ENCODE measurements at places on chromosomes 3 and 15. TPM values are rescaled to one million over a fixed set of nuclear protein-coding genes. Genes with fewer than 3 reads are reported as not detected.

DNA sequence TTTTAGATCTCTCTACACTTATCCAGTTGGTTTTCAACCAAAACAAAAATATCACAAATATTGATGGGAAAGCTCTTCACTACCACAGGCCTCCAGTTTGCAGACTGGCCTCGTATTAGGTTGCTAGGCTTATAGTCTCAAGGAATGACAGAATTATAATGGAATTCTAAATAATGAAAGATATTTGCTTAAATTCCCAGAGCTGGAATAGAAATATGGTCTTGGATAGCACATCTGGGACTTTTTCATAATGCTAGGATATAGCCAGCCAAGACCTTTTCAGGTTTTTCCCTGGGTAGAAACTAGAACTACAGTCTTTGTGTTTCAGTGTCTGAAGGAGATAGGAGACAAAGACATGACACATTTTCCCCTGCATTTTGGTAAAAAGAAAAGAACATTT is 121.9 kb upstream of the STAC start:
- no peaks in the 10 kb centered on the region for H3K36me3 ChIP-seq
- no peak for DNase-seq

DNA sequence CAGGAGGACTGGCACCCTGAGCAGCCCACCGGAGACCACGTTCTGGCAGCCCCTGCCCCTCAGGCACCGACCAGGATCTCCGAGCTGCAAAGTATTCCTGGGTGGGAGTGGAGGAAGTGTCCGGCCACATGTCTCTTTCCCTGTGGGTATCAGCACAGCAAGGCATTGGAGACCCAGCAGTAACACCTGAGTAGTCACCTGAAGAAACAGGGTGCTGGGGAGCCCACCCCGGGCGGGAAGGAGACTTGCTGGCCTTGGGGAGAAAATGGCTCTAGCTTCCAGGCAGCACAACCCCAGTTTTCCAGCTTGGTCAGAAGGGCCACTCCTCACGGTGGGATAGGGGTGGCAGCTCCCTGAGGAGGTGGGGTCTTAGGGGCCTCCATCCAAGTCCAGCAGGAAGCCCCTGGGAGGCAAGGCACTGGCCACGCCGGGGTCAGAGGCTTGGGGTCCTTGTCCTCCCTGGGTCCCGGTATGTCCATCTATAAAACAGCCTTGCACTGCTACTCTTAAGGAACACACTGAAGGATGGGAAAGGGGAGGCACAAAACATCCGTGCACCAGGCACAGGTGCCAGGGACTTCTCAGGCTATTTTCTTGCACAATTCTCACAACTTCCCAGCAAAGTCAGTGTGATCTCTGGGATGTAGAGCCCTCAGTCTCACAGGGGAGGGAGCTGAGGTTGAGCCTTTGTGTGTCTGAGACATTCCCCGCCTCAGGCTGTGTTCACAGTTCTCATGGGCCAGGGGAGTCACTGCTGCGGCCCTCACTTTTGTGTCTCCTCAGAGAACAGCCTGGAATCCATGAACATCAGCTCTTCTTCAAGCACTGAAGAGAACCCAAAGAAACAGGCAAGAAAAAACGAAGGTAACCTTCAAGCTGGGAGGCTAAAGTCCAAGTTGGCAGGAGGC is 11.9 kb downstream of the CFAP100 start:
- no peaks in the 10 kb centered on the region for H3K4me1 ChIP-seq
- H3K4me3 ChIP-seq = no peak overlapping the region
- no peaks in the 10 kb centered on the region for H3K36me3 ChIP-seq
- H3K27me3 ChIP-seq = no peaks in the 10 kb centered on the region

Gene CLEC3B
- 8.9 TPM for total RNA-seq

Gene MOBP
- total RNA-seq = not detected

DNA sequence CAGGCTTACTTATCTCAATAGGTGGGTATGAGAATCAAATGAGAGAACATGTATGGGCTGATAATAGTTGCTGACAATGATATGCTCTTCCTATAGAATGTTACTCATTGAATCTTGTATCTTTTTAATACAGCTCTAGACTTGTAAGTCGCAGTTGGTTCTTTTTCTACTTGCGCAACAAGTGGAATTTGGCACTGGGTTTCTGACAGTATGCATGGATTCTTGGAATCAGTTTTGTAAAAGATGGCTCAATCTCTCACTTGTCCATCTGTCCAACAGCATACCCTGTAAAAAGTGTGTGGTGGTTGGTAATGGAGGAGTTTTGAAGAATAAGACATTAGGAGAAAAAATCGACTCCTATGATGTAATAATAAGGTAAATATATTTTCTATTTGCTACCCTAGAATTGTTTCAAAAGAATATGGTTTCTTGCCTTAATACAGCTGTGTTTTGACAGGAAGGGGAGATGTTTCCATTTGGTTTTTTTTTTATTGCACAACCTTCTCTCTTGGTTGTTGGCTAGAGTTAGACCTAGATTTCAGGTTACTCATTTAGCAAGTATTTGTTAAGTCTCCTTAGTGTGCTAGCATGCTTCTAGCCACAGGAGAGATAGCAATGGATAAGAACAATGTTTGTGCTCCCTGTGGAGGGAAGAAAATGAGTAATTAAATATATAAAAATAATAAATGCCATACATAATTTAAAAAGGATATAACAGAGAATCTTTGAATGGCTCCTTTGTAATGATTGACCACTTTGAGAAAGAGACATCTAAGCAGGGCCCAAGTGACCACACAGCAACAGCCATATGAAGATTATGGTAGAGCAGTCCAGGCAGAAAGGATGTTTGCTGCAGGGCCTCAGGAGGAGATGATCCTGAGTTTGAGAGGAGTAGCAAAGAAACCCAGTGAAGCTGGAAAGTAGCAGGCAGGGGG is 21.8 kb downstream of the ST3GAL6 start:
- H3K4me1 ChIP-seq = peaks cover 43% of the 10 kb centered on the region
- no peaks in the 10 kb centered on the region for H3K27me3 ChIP-seq
- no peak for DNase-seq
- H3K36me3 ChIP-seq = peaks cover 6% of the 10 kb centered on the region

DNA sequence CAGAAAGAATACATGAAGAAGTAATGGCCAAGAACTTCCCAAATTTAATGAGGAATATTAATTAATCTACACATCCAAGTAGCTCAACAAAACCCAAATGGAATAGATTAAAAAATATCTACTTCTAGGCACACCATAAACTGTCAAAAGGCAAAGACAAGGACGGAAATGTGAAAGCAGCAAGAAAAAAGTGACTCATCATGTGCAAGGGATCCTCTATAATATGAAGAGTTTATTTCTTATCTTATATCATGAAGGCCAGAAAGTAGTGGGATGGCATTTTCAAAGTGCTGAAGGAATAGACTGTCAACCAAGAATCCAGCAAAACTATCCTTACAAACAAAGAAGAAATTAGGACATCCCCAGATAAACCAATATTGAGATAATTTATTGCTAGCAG is 73.9 kb upstream of the PRICKLE2 start:
- H3K36me3 ChIP-seq = no peaks in the 10 kb centered on the region
- no peak overlapping the region for H3K4me3 ChIP-seq
- no peaks in the 10 kb centered on the region for H3K27me3 ChIP-seq
- no peaks in the 10 kb centered on the region for H3K4me1 ChIP-seq

DNA sequence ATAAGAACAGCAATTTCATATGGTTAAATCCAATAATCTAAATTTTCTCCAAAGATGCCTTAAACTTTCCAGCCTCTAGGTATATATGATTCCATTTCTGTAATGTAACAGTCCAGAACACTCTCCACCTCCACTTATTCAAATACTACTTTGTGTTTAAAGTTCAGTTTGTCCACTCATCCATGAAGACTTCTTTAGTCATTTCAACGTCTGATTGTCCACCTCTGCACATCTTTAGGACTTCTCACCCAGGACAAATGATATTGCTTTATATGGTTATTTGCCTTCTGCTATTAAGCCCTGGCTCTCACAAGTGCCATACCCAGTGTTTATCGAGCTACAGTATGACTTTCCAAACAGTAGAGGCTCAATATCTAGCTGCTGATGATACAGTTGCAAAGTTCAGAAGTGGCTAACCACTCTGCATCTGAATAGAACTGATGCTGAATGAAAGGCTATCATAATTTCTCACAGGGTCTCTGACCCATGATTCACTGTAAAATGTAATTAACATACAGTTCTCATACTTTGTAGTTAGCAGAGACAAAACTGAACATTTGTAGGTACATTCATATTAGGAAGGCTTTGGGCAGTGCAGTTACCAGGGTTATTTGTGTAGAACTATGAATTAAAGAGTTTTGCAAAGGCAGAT is 93.7 kb upstream of the MBNL1 start:
- no peak for DNase-seq
- no peak overlapping the region for H3K27ac ChIP-seq
- no peaks in the 10 kb centered on the region for H3K4me1 ChIP-seq
- no peak overlapping the region for H3K4me3 ChIP-seq
- H3K27me3 ChIP-seq = no peaks in the 10 kb centered on the region

Gene LRRC31
- 2.7 TPM for total RNA-seq

GRCh38 chr3:177306252-177306651 is 109.0 kb upstream of the TBL1XR1 start:
- H3K27me3 ChIP-seq = no peaks in the 10 kb centered on the region
- no peaks in the 10 kb centered on the region for H3K4me1 ChIP-seq
- no peak overlapping the region for H3K27ac ChIP-seq

Gene IQCH
- 1.6 TPM for total RNA-seq

DNA sequence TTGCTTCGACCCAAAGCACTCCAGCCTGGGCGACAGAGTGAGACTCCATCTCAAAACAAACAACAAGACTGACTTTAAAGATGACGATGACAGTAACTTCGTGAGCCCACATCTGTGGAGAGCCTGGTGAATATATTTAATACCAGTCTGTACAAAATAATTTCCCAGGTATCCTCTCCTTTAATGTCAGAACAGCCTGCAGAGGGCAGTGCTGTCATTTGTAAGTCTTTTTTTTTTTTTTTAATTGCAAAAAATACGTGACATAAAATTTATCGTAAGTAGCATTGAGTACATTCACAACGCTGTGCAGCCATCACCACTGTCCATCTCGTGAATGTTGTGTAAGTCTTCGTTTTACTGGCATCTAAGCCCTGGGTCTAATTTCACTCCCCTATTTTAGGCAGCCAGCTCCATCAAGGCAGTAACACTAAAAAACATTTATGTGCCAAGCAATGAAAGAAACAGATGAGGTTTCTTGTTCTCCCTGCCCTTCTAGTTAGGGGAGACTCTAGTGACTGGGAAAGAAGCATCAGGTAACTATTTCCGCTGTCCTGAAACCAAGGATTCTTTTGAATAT is 1.4 kb downstream of the HTD2 start:
- no peaks in the 10 kb centered on the region for H3K27me3 ChIP-seq
- H3K4me1 ChIP-seq = peaks cover 27% of the 10 kb centered on the region

- H3K36me3 ChIP-seq = peaks cover 31% of the 10 kb centered on the region
- H3K4me1 ChIP-seq = no peaks in the 10 kb centered on the region
- H3K4me3 ChIP-seq = no peak overlapping the region
- H3K27ac ChIP-seq = no peak overlapping the region
- DNase-seq = peak; percentile 38
These were observed 31.5 kb upstream of the LDHAL6B start for GRCh38 chr15:59174835-59175831.

- H3K27me3 ChIP-seq = no peaks in the 10 kb centered on the region
- no peak for DNase-seq
- no peaks in the 10 kb centered on the region for H3K4me1 ChIP-seq
- H3K36me3 ChIP-seq = no peaks in the 10 kb centered on the region
- H3K27ac ChIP-seq = no peak overlapping the region
These were observed 8.0 kb upstream of the CBLB start for GRCh38 chr3:105876780-105877327.

DNA sequence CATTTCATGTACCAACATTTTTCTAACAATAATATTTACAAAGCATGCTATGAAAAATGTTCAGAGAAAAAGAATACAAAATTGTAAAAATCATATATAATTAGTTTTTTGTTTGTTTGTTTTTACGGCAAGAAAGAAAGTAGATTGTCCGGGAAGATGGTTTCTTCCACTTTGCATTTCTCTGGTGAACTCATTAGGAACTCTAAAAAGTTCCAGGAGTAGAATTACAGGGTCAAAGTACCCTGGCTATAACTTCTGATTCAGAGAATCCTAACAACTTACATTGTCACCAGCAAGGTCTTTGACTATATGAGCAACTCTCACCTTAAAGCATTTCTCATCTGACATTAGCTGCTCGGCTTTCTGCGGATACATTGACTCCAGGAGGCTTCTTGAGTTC is 196.7 kb downstream of the PDE8A start:
- no peak for DNase-seq
- H3K27ac ChIP-seq = no peak overlapping the region
- no peaks in the 10 kb centered on the region for H3K4me1 ChIP-seq
- H3K4me3 ChIP-seq = no peak overlapping the region
- no peaks in the 10 kb centered on the region for H3K27me3 ChIP-seq

DNA sequence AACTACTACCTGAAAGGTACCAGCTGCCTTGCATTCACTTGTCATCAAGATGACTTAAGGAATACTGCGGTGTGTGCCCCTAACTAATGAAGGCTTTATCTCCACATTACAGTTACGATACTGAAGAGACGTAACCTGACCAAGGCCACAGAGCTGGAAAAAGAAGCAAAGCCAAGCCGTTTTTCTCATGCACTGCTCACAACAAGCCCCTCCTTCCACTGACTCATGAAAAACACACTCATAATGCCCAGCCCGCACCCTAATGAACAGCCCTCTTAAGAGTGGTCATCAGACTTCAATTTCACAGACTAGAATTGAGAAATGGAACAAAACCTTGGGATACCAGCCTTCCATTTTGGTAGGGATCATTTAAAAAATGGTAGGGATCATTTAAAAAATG is 11.6 kb downstream of the PSMD6 start:
- no peak overlapping the region for H3K4me3 ChIP-seq
- peaks cover 75% of the 10 kb centered on the region for H3K36me3 ChIP-seq
- no peaks in the 10 kb centered on the region for H3K4me1 ChIP-seq
- no peak for DNase-seq
- H3K27ac ChIP-seq = no peak overlapping the region
- H3K27me3 ChIP-seq = no peaks in the 10 kb centered on the region

DNA sequence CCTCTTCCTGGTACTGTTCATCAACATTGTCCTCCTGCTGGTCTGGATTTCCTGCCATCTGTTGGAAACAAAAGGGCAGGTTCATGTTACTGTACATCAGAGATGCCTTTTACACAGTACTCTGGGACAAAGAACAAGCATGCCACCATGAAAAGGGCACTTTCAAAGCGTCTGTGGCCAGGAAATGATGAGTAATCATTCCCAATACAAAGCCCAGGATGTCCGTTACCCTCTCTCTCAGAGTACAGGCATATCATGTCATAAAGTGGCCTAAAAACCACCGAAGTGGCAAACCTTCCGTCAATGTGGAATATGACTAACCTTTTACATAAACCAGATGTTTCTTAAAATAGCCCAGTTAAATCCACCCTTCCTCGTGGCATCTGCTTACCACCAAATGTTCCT is 71.2 kb downstream of the GOLIM4 start:
- no peak overlapping the region for H3K27ac ChIP-seq
- no peaks in the 10 kb centered on the region for H3K27me3 ChIP-seq
- H3K4me1 ChIP-seq = no peaks in the 10 kb centered on the region
- H3K36me3 ChIP-seq = peaks cover 11% of the 10 kb centered on the region

- H3K4me3 ChIP-seq = no peak overlapping the region
- no peak overlapping the region for H3K27ac ChIP-seq
- no peaks in the 10 kb centered on the region for H3K4me1 ChIP-seq
- H3K27me3 ChIP-seq = no peaks in the 10 kb centered on the region
- no peak for DNase-seq
These were observed 167.0 kb downstream of the EBLN2 start for GRCh38 chr3:73228437-73228836.

Gene PTH1R
- total RNA-seq = 28.4 TPM
